Activated CD4-positive, alpha-beta T cell treated with anti-CD3 and anti-CD28 coated beads, Interleukin-2, amount 10 ng/mL, durations not matched to agents 7 days and 5 days (primary cell): ENCODE measurements at places on chromosomes 12 and 14. TPM values are rescaled to one million over a fixed set of nuclear protein-coding genes. Genes with fewer than 3 reads are reported as not detected.
A peak's percentile ranks its signal among the peaks of the same experiment; 100 is the strongest.

USP15 gene
- 162 TPM for total RNA-seq

AMN gene
- total RNA-seq = 0.30 TPM

TEX52 gene
- 0.29 TPM for total RNA-seq

IL23A gene
- total RNA-seq = 6.1 TPM

FAM161B gene
- total RNA-seq = 1.9 TPM

YEATS4 gene
- total RNA-seq = 48.1 TPM

WDHD1 gene
- 44.1 TPM for total RNA-seq

KIF21A gene
- 13.1 TPM for total RNA-seq

SRRM4 gene
- total RNA-seq = not detected

IQSEC3 gene
- not detected for total RNA-seq

DNA sequence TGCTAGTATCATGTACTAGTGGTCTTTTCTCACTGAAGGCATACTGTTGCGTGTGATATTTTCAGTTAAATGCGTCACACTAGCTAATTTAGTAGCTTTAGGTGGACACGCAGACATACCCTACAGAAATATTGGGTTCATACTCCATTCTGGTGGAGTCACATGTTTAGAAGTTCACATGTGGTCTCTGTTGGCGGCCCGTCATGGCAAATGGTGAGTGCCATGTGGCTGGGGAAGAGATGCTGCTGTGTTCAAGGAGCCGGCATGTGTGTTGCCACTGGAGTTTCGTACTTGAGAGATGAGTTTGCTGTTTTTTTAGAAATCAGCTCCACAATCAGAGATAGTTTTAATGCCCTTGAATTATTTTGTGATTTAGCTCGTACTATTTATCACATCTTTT lies 454.6 kb downstream of the PCNX1 start:
- no peak overlapping the region for H3K4me3 ChIP-seq
- H3K27ac ChIP-seq = no peak overlapping the region
- peaks cover 17% of the 10 kb centered on the region for H3K4me1 ChIP-seq
- no peaks in the 10 kb centered on the region for H3K27me3 ChIP-seq
- DNase-seq = no peak
- H3K36me3 ChIP-seq = peaks cover 29% of the 10 kb centered on the region

DNA sequence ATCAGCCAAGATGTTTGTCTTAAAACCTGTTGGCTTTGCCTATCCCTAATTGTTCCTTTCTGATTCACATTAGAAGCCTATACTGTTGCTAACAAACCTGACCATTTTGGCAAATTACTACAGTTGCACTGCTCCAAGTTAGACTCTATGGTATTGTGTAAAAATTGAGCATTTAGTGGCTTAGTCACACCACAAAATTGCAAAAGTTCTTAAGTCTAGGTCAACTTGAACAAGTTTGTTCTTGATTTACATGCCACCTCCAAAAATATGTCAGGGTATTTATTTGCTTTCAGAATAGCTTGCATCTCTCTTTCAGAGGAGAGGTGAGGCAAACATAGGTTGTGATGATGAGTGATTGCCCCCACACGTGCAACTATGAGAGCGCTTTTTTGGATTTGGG lies 27.0 kb upstream of the PTHLH start:
- no peak overlapping the region for H3K4me3 ChIP-seq
- H3K36me3 ChIP-seq = no peaks in the 10 kb centered on the region
- H3K4me1 ChIP-seq = no peaks in the 10 kb centered on the region
- peaks cover 7% of the 10 kb centered on the region for H3K27me3 ChIP-seq
- no peak for DNase-seq

GRCh38 chr12:12899530-12900380 lies 8.4 kb downstream of the GPRC5A start:
- H3K36me3 ChIP-seq = no peaks in the 10 kb centered on the region
- peaks cover 7% of the 10 kb centered on the region for H3K27me3 ChIP-seq
- no peak overlapping the region for H3K4me3 ChIP-seq
- DNase-seq = no peak

DNA sequence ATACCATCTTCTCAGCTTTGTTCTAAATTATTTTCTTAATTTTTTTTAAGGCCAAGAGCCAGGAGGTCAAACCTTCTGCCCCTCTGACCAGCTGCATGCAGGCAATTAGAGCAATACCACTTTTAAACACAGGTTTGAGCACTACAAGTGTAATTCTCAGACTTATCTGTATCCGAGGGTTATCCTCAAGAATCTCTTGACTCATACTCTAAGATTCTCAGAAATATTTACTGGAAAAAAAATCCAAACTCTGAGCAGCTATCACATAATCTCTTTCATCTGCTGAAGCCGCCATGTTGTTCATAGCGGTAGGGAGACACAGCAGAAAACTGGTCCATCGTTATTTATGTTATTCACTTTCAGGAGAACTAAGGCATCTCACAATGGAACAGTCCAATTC lies 27.4 kb upstream of the PTHLH start:
- H3K4me3 ChIP-seq = no peak overlapping the region
- DNase-seq = no peak
- peaks cover 2% of the 10 kb centered on the region for H3K27me3 ChIP-seq
- H3K27ac ChIP-seq = no peak overlapping the region

GRCh38 chr12:18895946-18896345 lies 158.0 kb downstream of the CAPZA3 start:
- H3K36me3 ChIP-seq = no peaks in the 10 kb centered on the region
- no peak overlapping the region for H3K27ac ChIP-seq
- H3K27me3 ChIP-seq = no peaks in the 10 kb centered on the region
- no peaks in the 10 kb centered on the region for H3K4me1 ChIP-seq
- H3K4me3 ChIP-seq = no peak overlapping the region
- DNase-seq = no peak

GRCh38 chr14:99744199-99744872 lies 48.9 kb upstream of the EML1 start:
- peaks cover 4% of the 10 kb centered on the region for H3K27me3 ChIP-seq
- no peak for DNase-seq
- H3K4me3 ChIP-seq = no peak overlapping the region

- no peaks in the 10 kb centered on the region for H3K27me3 ChIP-seq
- peak overlapping the region; percentile 37 for H3K4me3 ChIP-seq
Observed at GRCh38 chr14:61719344-61720293, 24.3 kb downstream of the HIF1A start.
